Activated gamma-delta T cell treated with anti-CD3 and anti-CD28 coated beads, Interleukin-2, amount 50 U/mL, for 16 hours (primary cell): ENCODE measurements at places on chromosomes 12 and 14.

DNA sequence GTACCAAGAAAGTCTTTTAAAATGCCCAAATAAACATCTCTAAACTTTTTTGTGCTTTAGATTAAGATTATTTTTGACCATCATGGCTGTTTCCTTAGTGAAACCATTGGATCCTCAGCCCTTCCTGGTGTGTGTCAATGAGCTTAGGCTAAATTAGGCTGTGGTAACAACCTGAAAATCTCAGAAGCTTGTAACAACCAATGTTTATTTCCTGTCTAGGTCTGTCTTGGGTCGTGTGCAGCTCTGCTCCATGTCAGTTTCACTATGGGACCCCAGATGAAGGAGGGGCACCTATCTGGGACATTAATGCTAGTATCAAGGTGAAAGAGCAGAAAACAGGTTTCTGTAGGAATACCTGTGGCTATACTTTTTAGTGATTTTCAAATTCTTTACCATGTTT is 49.9 kb downstream of the KCNMB4 start:
- no peak for DNase-seq

DNA sequence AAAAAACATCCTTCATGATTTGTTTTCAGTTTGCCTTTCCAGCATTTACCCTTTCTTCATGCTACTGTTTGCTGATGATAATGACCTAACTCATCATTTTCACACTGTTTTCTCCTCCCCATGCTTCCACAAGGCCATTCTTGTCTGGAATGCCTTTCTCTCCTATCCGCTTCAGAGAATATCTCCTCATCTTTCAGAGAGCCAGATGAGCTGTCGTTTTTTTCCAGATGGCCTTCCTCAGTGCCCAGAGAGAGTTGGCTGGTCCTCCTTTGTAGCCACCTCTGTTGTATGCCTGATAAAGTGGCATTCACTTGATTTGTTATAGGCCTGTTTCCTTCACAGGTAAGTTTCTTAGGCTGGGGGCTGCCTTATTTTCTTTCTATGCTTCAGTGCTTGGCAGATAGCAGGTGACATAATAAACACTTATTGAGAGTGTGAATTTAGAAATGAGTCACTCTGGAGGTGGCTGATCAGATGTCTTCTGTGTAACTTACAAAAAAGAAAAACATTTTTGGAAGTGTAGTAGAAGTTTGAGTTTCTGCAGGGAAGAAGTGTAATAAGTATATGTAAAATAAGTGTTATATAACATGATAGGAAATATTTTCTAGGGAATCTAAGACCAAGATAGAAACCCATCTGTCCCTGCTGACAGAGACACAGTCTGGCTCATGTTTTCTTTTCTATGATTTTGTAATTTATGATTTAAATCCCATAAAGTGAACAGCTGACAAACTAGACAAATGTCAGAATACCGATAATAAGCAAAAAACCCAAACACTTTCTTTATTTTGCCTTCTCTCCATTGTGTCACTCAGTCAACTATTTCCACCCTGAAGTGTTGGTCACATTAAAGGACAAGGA is 174.5 kb downstream of the DACT1 start:
- DNase-seq = no peak

- no peak for DNase-seq
Measured at GRCh38 chr12:89863968-89864367, 155.3 kb upstream of the ATP2B1 start.

DNA sequence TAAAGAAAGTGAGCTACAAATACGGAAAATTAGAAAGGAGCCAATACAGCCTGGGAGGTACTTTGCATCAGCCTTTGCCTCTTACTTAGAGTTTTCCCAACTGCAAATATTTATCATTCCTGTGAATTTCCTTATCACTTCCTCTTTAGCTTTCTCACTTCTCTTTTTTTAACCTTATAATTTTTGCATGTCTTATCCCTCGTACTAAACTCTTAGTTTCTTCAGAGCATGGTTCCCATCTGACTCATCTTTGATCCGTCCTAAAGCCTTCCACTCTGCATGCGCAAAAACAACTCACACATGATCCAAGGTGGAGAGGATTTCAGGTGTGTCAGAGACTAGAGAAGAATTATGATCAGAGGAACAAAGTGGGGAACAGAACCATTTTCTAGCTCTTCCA is 9.6 kb upstream of the SNAPC1 start:
- no peak for DNase-seq
